ENCODE measurements at places on chromosomes 11 and 22.
A peak's percentile ranks its signal among the peaks of the same experiment; 100 is the strongest.

GRCh38 chr22:45179276-45180049 is 15.7 kb downstream of the NUP50 start:
- DNase-seq: no peak

DNA sequence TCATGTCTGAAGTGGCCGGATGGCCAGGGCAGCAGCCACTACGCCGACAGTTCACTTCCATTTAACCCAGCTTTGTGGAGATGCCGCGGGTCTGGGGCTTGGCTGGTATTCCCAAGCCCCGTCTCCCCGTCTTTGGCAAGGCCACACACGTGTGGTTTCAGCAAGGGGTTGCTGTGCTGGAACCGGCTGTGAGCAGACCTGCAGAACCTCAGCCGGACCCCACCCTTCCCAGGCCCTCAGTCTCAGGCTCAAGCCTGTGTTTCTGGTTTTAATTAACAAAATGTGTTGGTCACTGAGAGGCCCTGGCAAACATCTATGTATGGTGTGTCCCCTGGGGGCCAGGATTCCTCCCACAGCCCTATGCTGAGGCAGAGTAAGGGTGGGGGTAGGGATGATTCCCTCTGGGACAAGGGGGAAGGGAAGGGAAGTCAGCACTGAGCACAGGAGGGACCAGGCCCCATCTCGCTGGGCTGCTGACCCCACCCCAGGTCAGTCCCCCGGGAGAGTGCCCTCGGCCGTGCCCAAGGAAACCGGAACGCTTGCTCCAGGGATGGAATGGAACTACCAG is 9.3 kb downstream of the OSBPL5 start:
- no peak for DNase-seq

GRCh38 chr11:72720047-72720446 is 32.2 kb downstream of the ARAP1 start:
- DNase-seq: no peak

- no peak for DNase-seq
Measured at GRCh38 chr11:67611165-67611564, 4.4 kb downstream of the NDUFV1 start.

- no peak for DNase-seq
Measured at GRCh38 chr11:69423611-69424385, 57.7 kb upstream of the LINC01488 start.

DNA sequence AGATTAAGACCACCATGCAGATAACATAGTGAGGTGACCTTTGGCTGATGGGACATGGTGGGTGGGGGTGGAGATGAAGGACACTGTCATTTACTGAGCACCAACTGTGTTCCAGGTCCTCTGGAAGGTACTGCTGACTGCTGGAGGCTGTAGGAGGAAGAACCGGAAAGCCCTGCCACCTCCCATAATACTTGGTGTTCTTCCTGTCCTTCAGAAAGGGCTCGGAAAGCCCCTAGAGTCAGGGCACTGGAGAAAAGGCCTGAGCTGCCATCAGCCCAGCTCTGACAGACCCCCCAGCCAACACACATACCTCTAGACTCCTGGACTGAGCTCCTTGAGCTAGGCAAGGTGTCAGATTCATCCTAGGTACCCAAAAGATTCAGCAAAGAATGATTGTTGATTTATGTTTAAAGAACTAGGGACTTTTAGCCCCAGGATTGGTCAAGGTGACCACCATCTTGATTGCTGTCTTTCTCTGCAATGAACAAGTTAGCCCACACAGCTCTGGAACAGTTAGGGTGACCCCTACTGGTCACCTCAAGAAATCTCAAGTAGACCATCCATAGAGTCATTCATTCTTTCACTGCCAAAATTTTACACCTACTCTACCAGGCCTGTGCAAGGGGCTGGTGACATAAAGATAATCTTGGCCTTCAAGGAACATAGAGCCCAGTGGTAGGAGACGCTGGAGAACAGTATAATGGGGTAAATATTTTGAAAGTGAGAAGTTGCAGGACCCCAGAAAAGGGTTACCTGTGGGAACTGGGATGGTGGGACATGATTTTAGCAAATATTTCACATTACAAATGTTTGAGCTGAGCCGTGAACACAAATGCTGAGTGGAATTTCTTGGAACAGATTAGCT is 39.4 kb downstream of the IRAG1 start:
- DNase-seq: peak; percentile 70

DNA sequence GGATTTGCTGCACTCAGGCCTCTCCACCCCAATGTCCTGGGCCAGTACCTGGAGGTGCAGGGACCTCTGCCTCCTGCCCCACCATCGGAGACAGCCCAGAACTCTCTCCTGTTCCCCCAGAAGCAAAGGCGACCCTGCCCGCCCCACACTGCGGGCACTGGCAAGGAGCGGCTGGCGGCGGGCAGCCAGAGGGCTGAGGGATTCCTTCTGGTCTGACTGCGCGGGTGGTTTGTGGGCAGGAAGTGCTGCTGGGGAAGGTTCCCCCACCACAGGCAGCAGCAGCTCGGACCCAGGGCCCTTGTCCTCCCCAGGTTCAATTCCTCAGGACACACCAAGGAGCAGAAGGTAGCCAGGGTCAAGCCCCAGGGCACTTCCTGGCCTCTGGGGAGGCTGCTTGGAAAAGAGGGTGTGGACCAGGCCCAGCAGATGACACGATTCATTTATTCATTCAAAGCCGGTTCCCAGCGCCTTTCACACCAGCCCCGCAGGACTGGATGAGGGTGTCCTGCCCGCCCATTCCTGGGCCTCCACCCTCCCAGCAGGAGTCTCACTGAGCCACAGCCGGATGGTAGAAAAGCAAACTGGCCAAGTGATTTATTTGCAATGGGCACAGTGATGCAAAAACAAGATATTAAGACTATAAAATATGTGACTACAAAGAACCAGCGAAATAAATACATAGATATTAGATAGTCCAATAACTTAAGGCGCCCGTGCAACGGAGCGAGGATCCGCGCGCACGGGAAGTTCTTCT is 1.2 kb downstream of the PHLDA2 start:
- DNase-seq: peak; percentile 47

- DNase-seq: no peak
Measured at GRCh38 chr11:62794201-62794775, 2.5 kb upstream of the TMEM223 start.

GRCh38 chr11:46051102-46051501 is 70.2 kb downstream of the PHF21A start:
- no peak for DNase-seq

GRCh38 chr22:50606946-50607658 is 6.5 kb downstream of the MAPK8IP2 start:
- DNase-seq: no peak

DNA sequence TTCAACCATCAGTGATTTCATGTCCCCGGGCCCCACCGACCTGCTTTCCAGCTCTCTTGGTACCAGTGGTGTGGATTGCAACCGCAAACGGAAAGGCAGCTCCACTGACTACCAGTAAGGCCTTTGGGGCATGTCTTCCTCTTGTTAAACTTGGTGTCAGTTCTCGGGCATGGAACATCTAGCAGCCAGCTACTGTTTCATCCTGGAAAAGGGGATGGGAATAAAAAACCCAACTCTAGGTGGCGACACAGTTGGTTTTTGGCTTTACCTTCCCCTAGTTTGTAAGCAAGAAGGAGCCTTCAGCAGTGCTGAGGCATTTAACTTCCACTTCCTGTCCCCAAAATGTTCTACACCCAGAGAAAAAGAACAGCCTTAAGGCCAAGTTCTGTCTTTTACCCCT is 76.7 kb downstream of the BMAL1 start:
- peak; percentile 57 for DNase-seq

DNA sequence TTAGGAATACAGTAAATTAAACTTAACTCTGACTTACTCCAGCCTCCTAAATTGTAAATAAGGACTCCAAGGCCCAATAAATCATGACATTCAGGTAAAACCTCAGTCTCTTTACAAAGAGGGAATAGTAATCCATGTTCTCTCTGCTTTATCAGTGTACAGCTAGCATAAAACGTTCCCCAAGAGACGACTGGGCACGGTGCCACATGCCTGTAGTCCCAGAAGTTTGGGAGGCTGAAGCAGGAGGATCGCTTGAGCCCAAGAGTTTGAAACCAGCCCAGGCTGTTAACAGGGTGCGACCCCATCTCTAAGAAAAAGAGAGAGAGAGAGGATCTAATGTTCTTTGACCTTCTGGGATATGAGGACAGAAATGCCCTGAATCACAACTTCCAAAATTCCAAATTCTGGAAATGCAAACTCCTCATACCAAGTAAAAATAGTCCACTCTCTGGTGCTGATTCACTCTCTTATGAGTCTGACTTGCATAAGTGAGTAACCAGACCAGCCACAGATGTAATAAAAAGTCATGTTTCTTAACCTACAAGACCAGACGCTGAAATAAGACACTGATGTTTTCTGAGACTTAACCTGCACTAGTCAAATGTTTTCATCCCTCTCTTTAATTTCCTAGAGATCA is 25.5 kb downstream of the NNMT start:
- no peak for DNase-seq

- no peak for DNase-seq
Measured at GRCh38 chr11:122207505-122207904, 91.5 kb upstream of the BLID start.

- no peak for DNase-seq
Measured at GRCh38 chr11:96484361-96484760, 94.5 kb downstream of the JRKL start.

DNA sequence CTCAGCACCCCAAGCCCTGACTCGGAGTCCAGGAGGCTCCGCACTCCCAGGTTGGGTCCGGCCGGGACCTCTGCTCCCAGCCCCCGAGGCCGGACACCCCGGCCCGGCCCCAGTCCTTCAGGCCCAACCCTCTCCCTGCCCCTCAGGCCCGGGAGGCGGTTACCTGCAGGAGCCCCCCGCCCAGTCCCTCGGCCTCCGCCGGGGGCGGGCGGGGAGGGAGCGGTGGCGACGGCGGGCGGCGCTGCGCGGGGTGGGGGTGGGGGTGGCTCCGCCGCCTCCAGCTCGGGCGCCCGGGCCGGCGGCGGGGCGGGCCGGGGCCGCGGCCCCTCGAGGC is 310 bp downstream of the TCF20 start:
- peak; percentile 89 for DNase-seq

DNA sequence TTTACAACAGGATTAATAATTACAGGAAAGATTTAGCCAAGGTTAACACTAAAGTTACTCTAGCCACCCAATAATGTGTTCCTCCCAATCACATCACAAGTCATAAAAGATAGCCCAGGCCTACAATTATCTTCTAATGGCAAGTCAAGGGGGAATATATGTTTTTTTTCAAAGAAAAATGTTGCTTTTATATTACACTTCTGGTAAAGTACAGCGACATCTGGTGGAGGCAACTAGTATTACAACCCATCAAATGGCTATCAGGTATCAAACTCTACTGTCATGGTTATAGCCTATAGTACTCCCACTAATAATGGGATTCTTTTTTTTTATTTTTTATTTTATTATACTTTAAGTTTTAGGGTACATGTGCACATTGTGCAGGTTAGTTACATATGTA is 71.8 kb downstream of the XRRA1 start:
- no peak for DNase-seq

DNA sequence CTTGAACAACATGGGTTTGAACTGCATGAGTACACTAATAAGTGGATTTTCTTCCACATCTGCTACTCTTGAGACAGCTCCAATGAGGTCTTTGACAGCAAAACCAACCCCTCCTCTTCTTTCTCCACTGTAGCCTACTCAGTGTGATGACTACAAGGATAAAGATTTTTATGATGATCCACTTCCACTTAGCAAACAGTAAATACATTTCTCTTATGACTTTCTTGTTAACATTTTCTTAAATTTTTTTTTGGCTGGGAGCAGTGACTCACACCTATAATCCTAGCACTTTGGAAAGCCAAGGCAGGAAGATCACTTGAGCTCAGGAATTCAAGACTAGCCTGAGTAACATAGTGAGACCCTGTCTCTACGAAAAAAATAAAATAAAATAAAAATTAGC is 9.9 kb upstream of the EIF4G2 start:
- DNase-seq: no peak

DNA sequence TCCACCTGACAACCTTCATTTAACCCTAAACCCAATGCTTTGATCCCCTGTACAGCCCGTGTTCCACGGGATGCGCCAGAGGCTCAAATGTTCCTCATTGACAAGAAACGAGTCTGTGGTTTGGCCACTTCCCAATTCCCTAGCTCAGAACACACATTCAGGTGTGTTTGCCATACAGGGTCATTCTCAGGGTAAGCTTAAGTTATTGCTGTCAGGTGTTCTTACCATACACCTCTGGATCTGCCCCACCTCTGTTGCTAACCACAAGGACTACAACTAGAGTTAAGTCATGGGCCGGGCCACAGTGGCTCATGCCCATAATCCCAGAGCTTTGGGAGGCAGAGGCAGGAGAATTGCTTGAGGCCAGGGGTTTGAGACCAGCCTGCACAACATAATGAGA is 45.6 kb upstream of the POLD3 start:
- no peak for DNase-seq

GRCh38 chr22:22110548-22111266 is 128.1 kb upstream of the TOP3B start:
- peak; percentile 73 for DNase-seq

DNA sequence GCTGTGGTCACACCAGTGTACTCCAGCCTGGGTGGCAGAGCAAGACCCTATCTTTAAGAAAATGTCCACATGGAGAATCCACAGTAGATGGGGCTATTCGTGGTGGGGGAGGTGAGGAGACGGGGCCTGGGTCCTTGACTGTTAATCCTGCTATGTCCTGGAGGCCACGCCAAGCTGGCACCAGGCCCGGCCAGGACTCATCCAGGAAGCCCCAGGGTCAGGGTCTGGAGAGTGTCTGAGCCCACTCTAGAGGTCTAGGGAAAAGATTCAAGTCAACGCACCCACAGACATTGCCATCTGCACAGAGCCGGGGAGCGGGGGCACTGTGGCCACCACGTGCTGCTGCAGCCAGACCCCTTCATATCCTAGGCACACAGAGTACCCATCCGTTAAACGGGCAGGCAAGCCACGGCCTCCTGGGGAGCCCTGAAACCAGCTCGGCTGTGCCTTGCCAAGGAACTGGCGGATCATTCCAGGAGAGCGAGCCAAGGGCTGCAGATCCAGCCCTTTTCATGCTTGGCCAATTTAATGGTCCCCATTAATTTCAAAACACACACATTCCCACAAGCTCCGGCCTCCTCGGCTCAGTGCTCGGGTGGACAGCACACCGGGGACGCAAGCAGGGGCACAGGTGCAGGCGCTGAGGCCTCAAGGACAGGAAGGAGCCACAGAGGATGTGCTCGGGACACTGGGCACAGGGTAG is 24.7 kb downstream of the MACROD1 start:
- DNase-seq: no peak

- no peak for DNase-seq
Measured at GRCh38 chr22:42273855-42274451, 3.5 kb upstream of the TCF20 start.

- no peak for DNase-seq
Measured at GRCh38 chr11:109644152-109644551, 222.2 kb downstream of the C11orf87 start.

- no peak for DNase-seq
Measured at GRCh38 chr22:45627489-45628233, 44.0 kb upstream of the ATXN10 start.

- DNase-seq: no peak
Measured at GRCh38 chr11:104891135-104891534, 7.1 kb downstream of the CASP12 start.

DNA sequence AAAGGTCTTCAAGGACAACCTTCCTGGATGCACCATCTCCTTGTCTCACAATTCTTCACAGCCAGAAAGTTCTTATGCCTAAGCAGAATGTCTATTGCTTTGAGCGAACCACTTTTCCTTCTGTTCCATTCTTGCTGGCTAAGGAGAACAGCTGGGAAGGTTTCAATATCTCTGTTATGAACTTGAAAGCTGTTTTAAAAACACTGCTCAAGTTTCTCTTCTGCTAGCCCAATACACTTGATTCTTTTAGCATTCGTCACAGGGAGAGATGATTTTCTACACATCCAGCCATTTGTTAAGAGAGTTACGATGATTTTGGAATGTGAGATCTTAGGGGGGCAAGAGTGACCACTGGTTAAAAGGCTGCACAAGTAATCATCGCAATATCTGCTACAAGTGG is 249.3 kb downstream of the KIRREL3 start:
- no peak for DNase-seq
